ENCODE measurements at places on chromosomes 13 and 19. TPM values are rescaled to one million over a fixed set of nuclear protein-coding genes. Genes with fewer than 3 reads are reported as not detected.

ACP7 gene
- total RNA-seq = 0.10 TPM

CDX2 gene
- total RNA-seq = not detected

DNA sequence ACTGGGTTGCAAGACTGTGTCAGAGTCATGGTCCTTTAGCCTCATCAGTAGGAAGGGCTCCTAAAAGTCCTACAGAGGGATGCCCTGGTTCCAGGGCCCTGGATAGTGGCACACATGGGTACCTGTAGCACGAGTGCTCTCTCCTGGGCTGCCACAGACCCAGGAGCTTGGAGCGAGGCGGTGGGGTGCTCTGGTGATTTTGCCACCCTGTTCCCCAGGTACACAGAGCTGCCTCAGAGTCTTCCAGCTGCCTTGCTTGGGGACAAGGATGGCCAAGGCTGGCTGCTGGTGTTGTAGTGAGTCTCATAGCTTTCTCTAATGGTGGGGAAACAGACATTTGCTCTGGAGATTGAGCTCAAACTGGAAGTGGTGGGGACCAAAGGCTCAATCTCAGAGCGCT lies 53.9 kb upstream of the OLFM4 start:
- no peaks in the 10 kb centered on the region for H3K4me1 ChIP-seq
- H3K36me3 ChIP-seq = no peaks in the 10 kb centered on the region
- H3K4me3 ChIP-seq = no peak overlapping the region
- no peak for DNase-seq
- H3K27ac ChIP-seq = no peak overlapping the region

- no peak overlapping the region for H3K27ac ChIP-seq
- peaks cover 19% of the 10 kb centered on the region for H3K4me1 ChIP-seq
- H3K27me3 ChIP-seq = peaks cover 29% of the 10 kb centered on the region
- peaks cover 4% of the 10 kb centered on the region for H3K36me3 ChIP-seq
- no peak for DNase-seq
Observed at GRCh38 chr13:112592647-112593046, 4.7 kb upstream of the TUBGCP3 start.

DNA sequence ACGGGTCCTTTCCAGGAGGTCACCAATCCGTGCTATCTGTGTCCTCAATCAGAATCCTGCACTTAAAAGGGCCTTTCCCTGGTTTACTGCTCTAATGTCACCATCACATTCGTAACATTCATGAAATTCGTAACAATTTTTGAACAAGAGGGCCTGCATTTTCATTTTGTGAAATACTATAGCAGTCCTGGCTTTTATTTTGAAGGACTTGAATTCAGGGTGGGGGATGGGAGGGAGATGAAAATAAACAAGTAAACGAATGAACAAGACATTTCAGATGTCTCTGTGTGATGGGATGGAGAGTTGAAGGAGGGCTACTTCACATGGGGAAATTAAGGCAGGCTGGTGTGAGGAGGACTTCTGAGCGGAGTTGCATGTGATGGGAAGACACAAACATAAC lies 281.0 kb downstream of the TSHZ3 start:
- H3K4me1 ChIP-seq = no peaks in the 10 kb centered on the region
- no peaks in the 10 kb centered on the region for H3K36me3 ChIP-seq
- H3K27ac ChIP-seq = no peak overlapping the region
